Panc1 (cell line): ENCODE measurements at places on chromosomes 7 and 10.
A peak's percentile ranks its signal among the peaks of the same experiment; 100 is the strongest.

GRCh38 chr7:2616387-2617324, 15.1 kb upstream of the TTYH3 start:
- no peaks in the 10 kb centered on the region for H3K36me3 ChIP-seq
- no peaks in the 10 kb centered on the region for H3K27me3 ChIP-seq
- H3K4me1 ChIP-seq, result peaks cover 5% of the 10 kb centered on the region

- H3K4me1 ChIP-seq, result no peaks in the 10 kb centered on the region
- no peak overlapping the region for H3K27ac ChIP-seq
- DNase-seq, result no peak
Measured at GRCh38 chr7:10706875-10707493, 266.7 kb upstream of the PHF14 start.

DNA sequence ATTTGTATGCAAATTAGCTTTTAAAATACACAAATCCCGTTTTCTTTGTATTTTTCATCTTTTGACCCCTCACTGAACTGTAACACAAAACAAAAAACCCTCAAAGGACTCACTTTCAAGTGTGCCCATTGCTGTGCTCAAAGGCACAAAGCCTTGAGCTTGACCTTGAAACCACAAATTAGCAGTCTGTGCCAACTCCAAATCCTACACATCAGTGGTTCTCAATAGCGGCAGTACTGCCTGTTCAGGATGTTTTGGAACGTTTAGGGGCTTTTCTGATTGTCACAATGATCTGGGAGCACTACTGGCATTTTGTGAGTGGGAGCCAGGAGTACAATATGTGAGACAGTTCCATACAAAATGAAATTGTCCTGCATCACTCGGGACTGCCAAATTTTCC, 55.5 kb downstream of the KDM7A start:
- H3K36me3 ChIP-seq, result no peaks in the 10 kb centered on the region
- no peaks in the 10 kb centered on the region for H3K4me1 ChIP-seq
- no peaks in the 10 kb centered on the region for H3K27me3 ChIP-seq

DNA sequence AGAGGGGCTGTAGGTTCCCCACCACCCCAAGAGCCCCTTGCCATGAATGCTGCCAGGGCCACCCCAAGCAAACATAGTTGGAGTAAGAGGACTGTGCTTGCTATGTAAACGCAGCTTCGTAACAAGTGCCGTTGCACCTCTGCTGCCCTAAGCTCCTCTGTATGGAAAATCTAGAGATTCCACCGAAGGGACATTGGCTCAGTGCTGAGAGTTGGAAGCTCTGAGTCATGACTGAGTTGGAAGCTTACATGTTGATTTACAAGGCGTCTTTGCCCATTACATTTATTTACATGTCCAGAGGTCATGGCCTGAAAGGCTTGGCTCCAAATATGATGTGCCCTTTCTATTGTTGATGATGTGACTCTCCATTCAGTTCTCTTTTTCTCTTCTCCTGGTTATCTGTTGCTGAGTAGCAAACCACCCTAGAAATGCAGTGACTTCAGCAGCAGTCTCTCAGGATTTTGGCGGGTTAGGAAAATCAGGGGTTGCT, 233.1 kb upstream of the TCF7L2 start:
- DNase-seq, result peak; percentile 95
- no peak overlapping the region for H3K4me3 ChIP-seq
- H3K27ac ChIP-seq, result peak overlapping the region; percentile 60
- peaks cover 16% of the 10 kb centered on the region for H3K4me1 ChIP-seq
- no peaks in the 10 kb centered on the region for H3K36me3 ChIP-seq
- H3K27me3 ChIP-seq, result no peaks in the 10 kb centered on the region

GRCh38 chr10:126080879-126081411, 184.6 kb downstream of the FANK1 start:
- no peaks in the 10 kb centered on the region for H3K27me3 ChIP-seq
- no peaks in the 10 kb centered on the region for H3K36me3 ChIP-seq
- DNase-seq, result no peak
- no peaks in the 10 kb centered on the region for H3K4me1 ChIP-seq
- no peak overlapping the region for H3K27ac ChIP-seq

GRCh38 chr10:8534096-8534495, 479.6 kb downstream of the GATA3 start:
- H3K27me3 ChIP-seq, result no peaks in the 10 kb centered on the region
- H3K36me3 ChIP-seq, result no peaks in the 10 kb centered on the region
- no peak overlapping the region for H3K27ac ChIP-seq

GRCh38 chr7:74051629-74052410, 23.8 kb downstream of the ELN start:
- H3K27ac ChIP-seq, result no peak overlapping the region
- DNase-seq, result no peak
- H3K27me3 ChIP-seq, result peaks cover 2% of the 10 kb centered on the region; the same call in 1 of the 2 replicates
- no peaks in the 10 kb centered on the region for H3K36me3 ChIP-seq

DNA sequence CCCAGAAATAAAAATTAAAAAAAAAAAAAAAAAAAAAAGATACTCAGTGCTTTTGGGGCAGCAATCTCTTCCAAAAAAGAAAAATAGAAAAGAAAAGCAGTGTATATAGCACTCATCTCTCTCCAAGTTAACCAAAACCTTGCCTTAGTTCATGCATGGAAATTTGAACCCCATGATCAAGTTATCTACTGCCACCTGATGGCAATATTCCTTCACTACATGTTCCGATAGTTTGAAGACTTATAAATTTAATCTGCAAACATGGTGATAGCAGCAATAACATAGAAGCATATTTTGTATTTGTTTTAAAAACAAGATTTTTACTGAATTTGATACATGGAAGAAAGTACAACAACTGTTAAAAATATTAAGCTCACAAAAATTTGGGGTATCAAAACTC, 48.6 kb upstream of the SLIT1 start:
- peaks cover 8% of the 10 kb centered on the region; the same call in 1 of the 2 replicates for H3K4me1 ChIP-seq
- no peak overlapping the region for H3K4me3 ChIP-seq
- DNase-seq, result no peak
- H3K36me3 ChIP-seq, result peaks cover 6% of the 10 kb centered on the region; the same call in 1 of the 2 replicates
- H3K27ac ChIP-seq, result no peak overlapping the region

GRCh38 chr10:77669892-77670291, 32.3 kb upstream of the KCNMA1 start:
- H3K36me3 ChIP-seq, result no peaks in the 10 kb centered on the region
- H3K4me1 ChIP-seq, result no peaks in the 10 kb centered on the region
- H3K27ac ChIP-seq, result no peak overlapping the region
- no peak overlapping the region for H3K4me3 ChIP-seq
- peaks cover 16% of the 10 kb centered on the region for H3K27me3 ChIP-seq
- no peak for DNase-seq

GRCh38 chr7:138934861-138935260, 46.3 kb downstream of the KIAA1549 start:
- no peaks in the 10 kb centered on the region for H3K27me3 ChIP-seq
- H3K4me3 ChIP-seq, result no peak overlapping the region
- H3K4me1 ChIP-seq, result peaks cover 19% of the 10 kb centered on the region
- no peaks in the 10 kb centered on the region for H3K36me3 ChIP-seq
- peak; percentile 27 for DNase-seq
